Mucosa of gallbladder (tissue), 1 donor: ENCODE measurements at places on chromosomes 5 and 9. TPM values are rescaled to one million over a fixed set of nuclear protein-coding genes. Genes with fewer than 3 reads are reported as not detected.

DNA sequence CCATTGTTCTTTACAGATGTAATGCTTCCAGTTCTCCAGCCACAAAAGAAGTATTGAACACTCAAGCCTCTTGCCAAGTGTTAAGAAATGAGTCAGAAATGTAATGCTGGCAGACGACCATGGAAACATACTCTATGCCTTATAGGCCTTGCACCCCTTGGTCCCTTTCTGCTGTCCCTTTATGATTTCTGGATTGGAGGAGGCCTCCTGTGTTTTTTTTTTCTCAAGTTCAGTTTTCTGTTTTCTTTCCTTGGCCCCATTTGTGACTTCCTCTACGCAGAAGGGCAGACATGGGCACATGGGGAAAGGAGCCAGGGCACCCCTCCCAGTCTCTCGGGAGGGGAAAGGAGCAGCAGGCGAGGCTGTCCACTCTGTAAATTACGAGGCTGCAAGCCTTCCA, 53.4 kb downstream of the SNX18 start:
- DNase-seq = no peak

Gene RUSC2
- 35.2 TPM for total RNA-seq

DNA sequence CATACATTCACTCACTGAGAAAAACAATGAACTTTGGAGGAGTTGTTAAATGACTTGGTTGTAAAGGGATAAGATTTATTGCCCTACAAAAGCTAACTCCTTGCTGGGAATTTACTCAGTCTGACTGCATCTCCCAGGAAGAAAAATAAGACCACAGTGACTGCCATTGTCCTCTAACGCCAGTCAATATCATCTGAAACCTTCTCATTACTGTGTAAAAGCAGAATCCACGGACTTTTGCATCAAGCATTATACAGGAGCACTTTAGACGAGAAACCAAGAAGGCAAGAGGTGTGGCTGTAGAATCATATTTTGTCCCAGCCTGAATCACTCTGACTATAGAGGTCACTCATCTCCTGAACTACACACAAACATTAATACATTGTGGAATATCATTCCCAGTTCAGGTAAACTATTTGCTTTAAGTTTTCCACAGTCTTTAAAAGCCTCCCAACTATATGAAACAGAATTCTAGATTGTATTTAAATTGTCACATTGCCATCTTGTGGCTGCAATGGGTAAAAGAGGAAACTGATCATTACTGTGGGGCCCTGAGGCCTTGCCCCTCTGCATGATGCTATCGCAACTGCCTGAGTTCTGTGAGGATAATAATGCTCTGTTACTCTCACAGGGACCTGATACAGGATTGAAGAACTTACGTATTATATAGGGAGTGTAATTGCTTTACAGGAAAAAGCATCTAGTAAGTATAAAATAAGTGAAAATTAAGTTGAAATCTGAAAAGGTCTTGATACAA, 142.9 kb downstream of the SLCO4C1 start:
- DNase-seq = no peak

DNA sequence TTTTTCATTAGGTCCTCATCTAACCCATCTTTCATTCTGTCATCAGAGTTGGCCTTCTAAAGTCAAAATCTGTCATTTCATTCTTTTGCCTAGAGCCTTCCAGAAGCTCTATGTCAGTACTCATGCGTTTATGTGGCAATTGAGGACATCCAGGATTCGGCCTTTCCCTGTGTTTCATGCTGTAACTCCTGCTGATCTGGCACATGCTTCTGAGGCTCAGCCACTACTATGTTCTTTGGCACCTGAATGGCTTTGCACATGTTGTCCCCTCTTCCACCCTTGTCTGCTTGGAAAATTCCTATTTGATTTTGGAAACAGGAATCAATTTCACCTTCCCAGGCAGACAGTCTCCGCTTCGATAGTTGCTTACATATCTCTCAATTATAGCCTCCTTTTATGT, 84.9 kb downstream of the GDNF start:
- no peak for DNase-seq

Gene PCDHGA1
- 0.72 TPM for total RNA-seq

- peak; percentile 56 for DNase-seq
Observed at GRCh38 chr5:23507278-23507685, at the start of gene PRDM9. PRDM9 (plus strand) TSS chr5:23507609; CDS start chr5:23509034, 1,425 bp downstream.

DNA sequence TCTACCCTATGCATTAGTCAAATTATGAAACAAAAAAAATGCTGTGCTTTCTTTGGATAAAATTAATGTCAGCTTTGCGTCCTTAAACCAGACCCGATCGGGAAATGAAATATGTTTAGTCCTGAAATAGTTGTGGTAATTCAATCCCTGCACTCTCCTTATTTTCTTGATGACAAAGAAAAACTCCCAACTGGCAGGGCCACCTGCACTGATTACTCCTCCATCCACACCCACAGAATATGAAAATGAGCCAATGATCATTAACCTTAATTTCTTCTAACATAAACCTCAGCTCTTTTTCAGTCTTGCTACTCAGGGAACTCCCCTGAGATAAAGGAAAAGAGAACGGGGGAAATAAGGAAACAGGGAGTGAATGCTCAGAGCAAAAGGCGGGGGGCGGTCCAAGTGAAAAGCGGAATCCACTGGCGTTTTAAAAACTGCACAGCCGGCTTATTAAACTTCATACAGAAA, 245.3 kb downstream of the BNC2 start:
- no peak for DNase-seq

Gene SH2D3C
- total RNA-seq = 9.1 TPM

- DNase-seq = no peak
Observed at GRCh38 chr5:96297867-96298266, 135.2 kb downstream of the PCSK1 start.

DNA sequence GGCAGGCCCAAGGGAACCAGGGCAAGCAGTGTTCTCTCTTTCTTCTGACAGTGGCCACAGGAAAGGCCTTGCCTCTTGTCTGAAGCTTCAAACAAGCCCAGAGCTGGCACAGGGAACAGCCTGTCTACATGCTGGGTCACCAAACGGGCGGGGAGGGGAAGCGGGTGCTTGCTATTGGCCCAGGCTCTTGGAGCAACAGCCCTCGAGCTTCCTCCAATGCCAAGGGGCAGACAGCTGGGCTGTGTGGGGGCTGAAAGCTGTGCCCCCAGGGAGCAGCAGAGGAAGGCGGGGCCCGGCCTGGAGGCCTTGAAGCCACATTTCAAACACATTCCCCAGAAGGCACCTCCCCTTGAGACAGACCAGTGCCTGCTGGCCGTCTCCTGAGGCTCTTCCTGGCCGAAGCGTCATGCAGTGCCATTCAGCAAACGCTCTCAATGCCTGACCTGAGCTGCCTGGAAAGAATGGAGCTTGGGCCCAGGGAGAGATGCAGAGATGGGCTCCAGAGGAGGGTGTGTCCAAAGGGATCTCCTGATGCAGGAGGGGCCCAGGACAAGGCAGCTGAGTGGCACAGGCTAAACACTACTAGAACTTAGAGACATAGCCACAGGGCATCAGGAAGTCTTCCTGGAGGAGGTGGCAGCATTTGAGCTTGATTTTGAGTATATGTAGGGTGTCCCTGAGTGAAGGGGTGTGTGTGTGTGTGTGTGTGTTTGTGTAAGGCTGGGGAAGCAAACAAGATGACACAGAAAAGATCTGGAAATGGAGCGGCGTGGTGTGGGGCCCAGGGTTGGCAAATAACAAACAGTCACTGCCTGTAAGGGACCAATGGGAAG, 2.5 kb downstream of the FIBCD1 start:
- peak; percentile 62 for DNase-seq

DNA sequence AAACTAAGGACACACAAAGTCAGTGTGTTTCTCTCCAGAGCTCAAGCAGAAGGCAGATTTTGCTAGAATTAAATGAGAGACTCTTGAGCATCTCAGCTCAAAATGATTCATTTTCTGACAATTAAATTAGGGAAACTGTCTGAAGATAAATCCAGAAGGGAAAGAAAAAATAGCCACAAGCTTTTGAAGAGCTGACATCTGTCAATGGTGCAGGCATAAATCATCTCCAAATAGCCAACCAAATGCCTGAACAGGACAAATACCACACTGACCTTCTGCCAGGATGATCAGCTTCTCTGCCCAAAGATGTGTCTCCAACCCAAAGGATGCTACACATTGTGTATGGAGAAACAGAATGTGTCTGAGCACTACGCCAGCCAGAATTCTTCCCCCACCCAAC, 199.3 kb downstream of the CTNND2 start:
- DNase-seq = no peak

- DNase-seq = no peak
Observed at GRCh38 chr9:1373445-1373844, 323.3 kb downstream of the DMRT2 start.

Gene IPPK
- total RNA-seq = 7.3 TPM
